ENCODE measurements at places on chromosomes 1 and 21.

DNA sequence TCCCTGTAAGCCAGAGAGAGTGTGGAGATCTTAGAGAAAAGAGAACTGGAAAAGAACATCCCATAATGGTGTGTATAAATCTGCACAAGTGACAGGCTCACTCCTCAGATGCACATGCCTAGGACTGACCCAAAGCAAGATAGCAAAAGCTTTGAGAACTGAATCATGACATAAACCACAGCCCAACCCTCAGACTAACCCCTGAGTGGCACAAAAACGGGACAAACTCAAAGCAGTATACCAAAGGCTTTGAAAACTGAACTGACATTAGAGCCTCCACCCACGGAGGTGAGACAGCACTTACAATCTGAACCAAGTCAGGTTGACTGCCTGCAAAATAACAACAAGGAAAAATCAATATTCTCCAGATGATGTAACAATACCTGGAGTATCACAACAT, 70.8 kb downstream of the TIAM1 start:
- H3K27ac ChIP-seq, result no peak overlapping the region
- H3K4me1 ChIP-seq, result no peaks in the 10 kb centered on the region
- H3K27me3 ChIP-seq, result no peaks in the 10 kb centered on the region
- no peak for DNase-seq
- H3K36me3 ChIP-seq, result no peaks in the 10 kb centered on the region

DNA sequence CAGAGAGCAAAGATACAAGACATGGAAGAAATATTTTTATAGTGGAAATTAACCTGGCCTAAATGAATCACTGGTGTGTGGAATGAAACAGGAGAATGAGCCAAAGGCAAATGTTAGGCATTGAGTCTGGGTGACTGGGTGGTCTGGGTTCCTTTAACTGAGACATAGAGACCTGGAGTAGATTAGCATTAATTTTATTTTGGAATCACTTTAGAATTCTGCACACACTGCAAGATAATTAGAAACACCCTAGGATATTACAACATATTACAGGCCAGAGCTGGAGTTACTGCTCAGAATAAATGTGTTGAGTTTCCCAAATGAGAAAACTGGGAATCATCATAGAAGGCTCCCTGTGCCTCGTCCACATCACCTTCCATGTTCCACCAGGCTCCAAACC, 85.5 kb downstream of the PLPPR5 start:
- no peak overlapping the region for H3K27ac ChIP-seq
- no peaks in the 10 kb centered on the region for H3K36me3 ChIP-seq
- no peak for DNase-seq

- H3K4me1 ChIP-seq, result no peaks in the 10 kb centered on the region
- H3K36me3 ChIP-seq, result no peaks in the 10 kb centered on the region
- no peak overlapping the region for H3K27ac ChIP-seq
These were observed 28.7 kb downstream of the LYST start for GRCh38 chr1:235838021-235838420.

DNA sequence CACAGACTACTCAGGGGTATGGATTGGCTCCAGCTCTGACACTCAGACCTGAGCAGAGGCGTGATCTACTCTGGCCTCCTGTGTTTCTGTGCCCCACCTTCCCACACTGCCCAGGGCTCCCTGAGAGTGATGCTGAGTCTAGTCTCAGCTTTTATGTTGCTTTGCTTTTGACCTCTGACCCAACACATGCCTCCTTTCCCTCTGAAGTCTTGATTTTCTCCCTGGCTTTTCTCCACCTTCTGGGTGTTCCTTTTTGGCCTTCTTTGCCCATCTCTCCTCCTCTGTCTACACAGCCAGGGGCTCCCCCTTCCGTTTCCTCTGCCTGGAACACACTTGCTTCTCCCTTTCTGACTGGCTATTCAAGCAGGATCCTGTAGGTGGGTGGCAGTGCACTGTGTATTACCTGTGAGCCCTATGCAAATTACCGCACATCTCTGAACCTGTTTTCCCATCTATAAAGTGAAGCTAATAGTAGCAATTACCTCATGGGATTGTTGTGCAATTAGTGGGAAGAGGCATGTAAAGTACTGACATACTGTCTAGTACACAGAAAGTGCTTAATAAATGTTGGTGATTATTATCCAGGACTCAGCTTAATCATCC, 13.7 kb upstream of the MEX3A start:
- H3K27ac ChIP-seq, result no peak overlapping the region
- no peaks in the 10 kb centered on the region for H3K36me3 ChIP-seq
- H3K27me3 ChIP-seq, result no peaks in the 10 kb centered on the region
- H3K4me3 ChIP-seq, result no peak overlapping the region
- H3K4me1 ChIP-seq, result peaks cover 8% of the 10 kb centered on the region

- no peak for DNase-seq
- H3K27me3 ChIP-seq, result no peaks in the 10 kb centered on the region
- no peak overlapping the region for H3K27ac ChIP-seq
- H3K4me1 ChIP-seq, result no peaks in the 10 kb centered on the region
These were observed 49.0 kb upstream of the ASB17 start for GRCh38 chr1:75980972-75981897.

DNA sequence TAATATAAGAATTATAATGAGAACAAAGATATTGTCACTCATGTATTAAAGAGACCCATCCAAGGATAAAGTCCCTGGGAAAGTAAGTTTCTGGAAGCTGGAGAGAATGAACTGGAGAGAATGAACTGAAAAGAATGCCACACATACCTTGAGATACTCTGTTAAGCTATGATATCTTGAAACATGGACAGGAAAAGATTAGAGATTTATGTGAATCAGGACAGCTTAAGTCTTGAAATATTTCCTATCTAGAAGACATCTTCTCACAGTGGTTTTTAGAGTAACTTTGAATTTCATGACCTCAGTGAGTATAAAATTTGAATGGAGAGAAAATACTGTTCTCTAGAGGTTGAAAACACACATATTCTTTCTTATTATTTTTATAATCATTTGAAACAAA, 201.3 kb upstream of the HMCN1 start:
- no peak overlapping the region for H3K27ac ChIP-seq
- H3K4me3 ChIP-seq, result no peak overlapping the region
- H3K36me3 ChIP-seq, result no peaks in the 10 kb centered on the region
- DNase-seq, result no peak

- H3K36me3 ChIP-seq, result no peaks in the 10 kb centered on the region
- peak overlapping the region; percentile 47 for H3K27ac ChIP-seq
- no peak overlapping the region for H3K4me3 ChIP-seq
- no peak for DNase-seq
- H3K27me3 ChIP-seq, result no peaks in the 10 kb centered on the region
These were observed 49.6 kb downstream of the CTTNBP2NL start for GRCh38 chr1:112445596-112445995.

DNA sequence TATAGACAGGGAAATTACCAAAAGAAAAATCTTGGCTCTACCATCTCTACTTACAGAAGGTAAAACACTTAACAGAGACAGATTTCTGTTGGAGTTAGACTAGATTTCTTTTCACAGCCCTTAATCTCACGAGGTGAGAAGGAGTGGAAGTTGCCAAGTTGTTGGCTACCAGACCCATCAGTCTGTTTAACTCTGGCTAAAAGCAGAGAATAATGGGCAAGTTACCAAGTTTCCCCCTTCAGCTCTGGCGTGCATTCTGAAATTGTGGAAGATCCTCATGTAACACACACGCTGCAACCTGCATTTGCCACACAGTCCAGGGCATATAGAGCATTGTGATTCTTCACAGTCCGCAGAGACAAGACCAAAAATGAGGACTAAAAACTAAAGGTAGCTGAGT, 49.3 kb downstream of the STX6 start:
- H3K4me1 ChIP-seq, result no peaks in the 10 kb centered on the region
- DNase-seq, result no peak
- H3K36me3 ChIP-seq, result no peaks in the 10 kb centered on the region
- H3K4me3 ChIP-seq, result no peak overlapping the region
- no peaks in the 10 kb centered on the region for H3K27me3 ChIP-seq

GRCh38 chr1:45643978-45644377, 20.1 kb upstream of the CCDC17 start:
- no peak overlapping the region for H3K27ac ChIP-seq
- no peaks in the 10 kb centered on the region for H3K27me3 ChIP-seq
- no peaks in the 10 kb centered on the region for H3K36me3 ChIP-seq
- no peaks in the 10 kb centered on the region for H3K4me1 ChIP-seq

DNA sequence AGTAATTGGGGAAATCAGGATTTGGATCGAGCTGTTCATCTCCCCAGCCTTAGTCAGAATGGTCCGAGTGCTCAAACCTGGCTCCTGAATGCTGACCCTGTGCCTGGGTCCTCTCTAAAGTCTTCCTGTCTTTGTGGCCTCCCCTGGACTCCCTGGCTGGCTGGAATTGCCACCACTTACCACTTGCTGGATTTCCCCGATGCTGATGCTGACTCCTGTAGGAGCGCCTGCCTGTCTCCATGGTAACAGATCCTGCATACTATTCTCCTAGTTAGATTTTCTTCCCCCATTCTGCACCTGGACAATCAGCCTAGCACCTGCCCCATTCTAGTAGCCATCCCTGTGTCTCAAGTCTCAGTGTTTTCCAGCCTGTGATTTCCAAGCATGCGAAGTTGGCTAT, 382.2 kb upstream of the ESRRG start:
- no peaks in the 10 kb centered on the region for H3K4me1 ChIP-seq
- no peak for DNase-seq
- H3K36me3 ChIP-seq, result no peaks in the 10 kb centered on the region
- no peak overlapping the region for H3K4me3 ChIP-seq
- H3K27me3 ChIP-seq, result no peaks in the 10 kb centered on the region

DNA sequence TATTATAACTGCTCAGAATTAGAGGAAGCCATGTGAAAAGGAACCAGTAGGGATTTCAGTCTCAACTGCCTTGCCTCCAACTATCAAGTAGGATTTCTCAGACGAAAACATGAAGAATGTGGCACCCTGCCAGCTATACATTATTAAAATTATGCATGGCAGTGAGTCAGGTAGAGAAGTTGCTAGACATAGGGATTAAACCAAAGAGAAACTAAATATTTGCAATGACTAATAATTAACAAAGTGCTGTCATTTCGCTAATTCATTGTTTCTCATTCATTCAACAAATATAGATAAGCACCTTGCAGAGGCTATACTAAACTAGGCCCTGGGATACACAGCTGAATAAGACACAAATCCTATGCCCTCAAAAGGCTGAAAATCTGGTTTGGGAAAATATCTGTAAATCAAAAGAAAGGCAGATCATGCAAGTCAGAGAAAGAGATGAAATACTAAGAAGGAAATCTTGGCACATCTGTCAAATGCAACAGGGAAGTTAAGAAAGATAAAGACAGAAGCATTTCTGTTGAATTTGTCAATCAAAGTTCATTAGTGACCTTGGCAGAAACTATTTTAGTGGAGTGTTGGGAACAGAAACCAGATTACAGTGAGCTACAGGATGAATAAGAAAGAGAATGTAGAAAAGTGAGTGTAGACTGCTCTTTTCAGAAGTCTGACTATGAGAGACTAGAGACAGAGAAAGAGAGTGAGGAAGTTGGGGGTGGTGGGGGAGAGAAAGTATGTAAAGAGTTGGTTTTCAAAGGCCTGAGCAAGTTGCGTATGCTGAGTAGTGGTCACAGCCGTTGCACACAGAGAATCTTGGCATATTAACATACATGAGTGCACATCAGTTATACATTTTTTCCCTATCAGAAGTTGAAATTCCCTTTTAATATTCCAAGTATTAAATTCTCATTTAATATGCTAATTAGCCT, 14.7 kb upstream of the NBPF11 start:
- H3K27me3 ChIP-seq, result no peaks in the 10 kb centered on the region
- H3K4me1 ChIP-seq, result no peaks in the 10 kb centered on the region
- no peak overlapping the region for H3K4me3 ChIP-seq
- H3K36me3 ChIP-seq, result no peaks in the 10 kb centered on the region
- no peak for DNase-seq

DNA sequence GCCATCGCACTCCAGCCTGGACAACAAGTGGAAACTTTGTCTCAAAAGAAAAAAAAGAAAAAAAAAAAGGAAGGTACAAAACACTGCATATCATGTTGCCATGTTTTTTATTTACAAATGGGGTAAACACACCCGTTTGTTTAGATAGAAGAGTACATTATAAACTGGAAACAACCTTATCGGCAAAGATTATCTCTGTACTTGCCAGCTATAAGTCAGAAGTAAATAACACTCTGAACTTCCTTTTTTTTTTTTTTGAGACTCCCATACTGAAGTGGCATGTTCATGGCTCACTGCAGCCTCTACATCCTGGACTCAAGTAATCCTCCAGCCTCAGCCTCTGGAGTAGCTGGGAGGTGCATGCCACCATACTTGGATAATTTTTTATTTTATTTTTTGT, 21.9 kb downstream of the USP48 start:
- no peaks in the 10 kb centered on the region for H3K27me3 ChIP-seq
- no peaks in the 10 kb centered on the region for H3K36me3 ChIP-seq
- DNase-seq, result no peak
- H3K4me3 ChIP-seq, result no peak overlapping the region

GRCh38 chr1:244050014-244050834, 859 bp upstream of the ZBTB18 start:
- H3K4me1 ChIP-seq, result no peaks in the 10 kb centered on the region
- no peaks in the 10 kb centered on the region for H3K27me3 ChIP-seq
- H3K27ac ChIP-seq, result peak overlapping the region; percentile 42

DNA sequence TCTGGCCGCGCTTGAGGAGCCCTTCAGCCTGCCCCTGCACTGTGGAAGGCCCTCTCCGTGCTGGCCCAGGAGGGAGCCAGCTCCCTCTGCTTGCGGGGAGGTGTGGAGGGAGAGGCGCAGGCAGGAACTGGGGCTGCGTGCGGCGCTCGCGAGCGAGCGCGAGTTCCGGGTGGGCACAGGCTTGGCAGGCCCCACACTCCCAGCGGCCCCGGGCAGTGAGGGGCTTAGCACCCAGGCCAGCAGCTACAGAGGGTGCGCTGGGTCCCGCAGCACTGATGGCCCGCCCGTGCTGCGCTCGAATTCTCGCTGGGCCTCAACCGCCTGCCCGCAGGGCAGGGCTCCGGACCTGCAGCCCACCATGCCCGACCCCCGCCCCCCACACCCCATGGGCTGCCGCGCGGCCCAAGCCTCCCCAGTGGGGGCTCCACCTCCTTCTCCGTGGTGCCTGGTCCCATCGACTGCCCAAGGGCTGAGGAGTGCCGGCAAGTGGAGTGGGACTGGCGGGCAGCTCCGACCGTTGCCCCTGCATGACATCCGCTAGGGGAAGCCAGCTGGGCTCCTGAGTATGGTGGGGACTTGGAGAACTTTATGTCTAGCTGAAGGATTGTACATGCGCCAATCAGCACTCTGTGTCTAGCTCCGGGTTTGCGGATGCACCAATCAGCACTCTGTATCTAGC, 46.0 kb downstream of the COL24A1 start:
- H3K36me3 ChIP-seq, result no peaks in the 10 kb centered on the region
- H3K27ac ChIP-seq, result no peak overlapping the region
- no peak overlapping the region for H3K4me3 ChIP-seq
- DNase-seq, result no peak
- no peaks in the 10 kb centered on the region for H3K4me1 ChIP-seq
- H3K27me3 ChIP-seq, result no peaks in the 10 kb centered on the region
